ENCODE measurements at places on chromosomes 1 and 21.

DNA sequence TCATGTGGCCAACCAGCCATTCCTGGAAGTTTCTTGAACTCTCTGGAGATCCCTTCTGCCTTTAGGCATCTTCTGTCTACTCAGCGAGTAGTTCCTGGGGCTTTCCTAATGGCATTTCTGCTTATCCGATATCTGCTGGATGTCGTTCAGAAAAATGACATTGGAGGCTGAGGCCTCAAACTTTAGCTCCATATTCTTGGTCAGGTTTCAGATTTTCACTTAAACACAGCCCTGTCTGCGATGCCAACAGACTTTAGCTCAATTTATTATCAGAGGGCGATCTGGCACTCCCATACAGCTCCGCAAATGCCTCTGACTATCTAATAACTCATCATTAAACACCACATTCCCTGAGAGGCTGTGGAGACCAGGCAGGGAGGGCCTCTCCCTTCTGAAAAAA, 46.3 kb upstream of the ETS2 start:
- DNase-seq: no peak

DNA sequence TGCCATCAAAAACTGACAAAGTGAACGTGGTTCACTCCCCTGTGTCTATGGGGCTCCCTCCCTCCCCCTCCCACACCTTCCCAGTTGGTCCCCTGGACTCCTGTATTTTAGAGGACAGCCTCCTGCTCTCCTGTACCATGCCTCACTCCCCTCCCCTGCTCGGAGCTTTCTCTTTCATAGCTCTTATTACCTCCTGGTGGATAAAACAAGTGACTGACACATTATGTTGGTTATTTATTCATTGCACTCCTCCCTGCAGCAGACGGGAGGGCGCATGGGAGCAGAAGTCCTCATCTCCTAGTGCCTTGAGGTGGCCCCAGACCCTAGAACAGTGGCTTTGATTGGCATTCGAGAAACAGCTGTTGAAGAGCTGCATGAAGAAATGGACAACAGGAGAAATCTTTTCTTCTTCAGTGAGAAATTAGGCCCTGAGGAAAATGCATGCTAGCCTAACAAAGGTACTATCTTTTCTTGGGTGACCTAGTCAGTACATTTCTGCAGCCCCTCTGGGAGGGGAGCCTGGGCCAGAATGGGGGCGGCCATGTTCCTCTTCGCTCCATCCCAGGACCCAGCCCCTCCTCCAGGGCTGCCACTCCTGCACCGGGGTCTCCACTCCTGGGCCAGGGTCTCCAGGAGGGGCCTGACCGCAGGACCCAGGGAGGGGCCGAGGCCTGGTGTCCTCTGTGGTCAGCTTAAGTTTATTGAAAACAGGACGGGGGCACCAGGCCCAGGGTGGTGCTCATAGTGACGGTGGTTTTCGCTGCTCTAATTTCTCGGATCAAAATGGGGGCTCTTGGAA, 1.2 kb upstream of the TFF1 start:
- no peak for DNase-seq

DNA sequence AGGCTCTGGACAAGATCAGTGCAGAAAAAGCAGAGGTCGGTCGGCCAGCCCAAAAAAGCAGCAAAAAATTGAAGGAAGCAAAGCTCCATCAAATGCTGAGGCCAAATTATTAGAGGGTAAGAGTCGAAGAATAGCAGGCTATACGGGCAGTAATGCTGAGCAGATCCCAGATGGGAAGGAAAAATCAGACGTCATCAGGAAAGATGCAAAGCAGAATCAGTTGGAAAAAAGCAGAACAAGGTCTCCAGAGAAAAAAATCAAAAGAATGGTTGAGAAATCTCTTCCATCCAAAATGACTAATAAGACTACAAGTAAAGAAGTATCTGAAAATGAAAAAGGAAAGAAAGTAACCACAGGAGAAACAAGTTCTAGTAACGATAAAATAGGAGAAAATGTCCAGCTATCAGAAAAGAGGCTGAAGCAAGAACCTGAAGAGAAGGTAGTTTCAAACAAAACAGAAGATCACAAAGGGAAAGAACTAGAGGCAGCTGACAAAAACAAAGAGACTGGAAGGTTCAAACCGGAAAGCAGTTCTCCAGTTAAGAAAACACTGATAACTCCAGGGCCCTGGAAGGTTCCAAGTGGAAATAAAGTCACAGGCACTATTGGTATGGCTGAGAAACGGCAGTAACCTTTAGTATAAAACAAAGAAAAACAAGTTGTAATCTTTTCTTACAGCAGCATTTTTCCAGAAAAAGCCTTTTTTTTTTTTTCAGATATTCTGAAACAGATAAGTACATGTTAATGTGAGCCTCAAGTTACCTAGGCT, 75.7 kb downstream of the PHTF1 start:
- no peak for DNase-seq

DNA sequence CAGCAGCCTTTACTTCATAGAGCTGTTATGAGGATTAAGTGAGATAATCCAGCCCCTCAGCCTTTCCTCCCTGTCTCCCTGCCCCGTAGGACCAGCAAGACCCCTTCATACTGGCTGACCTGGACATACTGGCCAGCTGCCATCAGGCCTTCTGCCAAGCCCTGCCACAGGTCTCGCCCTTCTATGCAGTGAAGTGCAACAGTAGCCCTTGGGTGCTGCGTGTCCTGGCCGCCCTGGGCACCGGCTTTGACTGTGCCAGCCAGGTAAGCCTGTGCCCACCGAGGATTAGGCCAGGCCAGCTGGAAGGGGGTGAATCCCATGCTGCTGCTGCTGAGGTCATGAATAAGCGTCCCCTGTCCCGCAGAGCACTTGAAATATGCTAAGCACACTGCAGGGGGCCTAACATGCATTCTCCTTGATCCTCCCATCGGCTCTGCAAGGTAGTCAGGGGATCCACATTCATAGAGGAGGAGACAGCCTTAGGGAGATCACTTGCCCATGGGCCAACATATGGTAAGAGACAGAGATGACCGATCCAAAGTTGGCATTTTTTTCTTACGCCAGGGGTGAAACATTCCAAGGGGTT, 73.3 kb upstream of the TINAGL1 start:
- DNase-seq: no peak

DNA sequence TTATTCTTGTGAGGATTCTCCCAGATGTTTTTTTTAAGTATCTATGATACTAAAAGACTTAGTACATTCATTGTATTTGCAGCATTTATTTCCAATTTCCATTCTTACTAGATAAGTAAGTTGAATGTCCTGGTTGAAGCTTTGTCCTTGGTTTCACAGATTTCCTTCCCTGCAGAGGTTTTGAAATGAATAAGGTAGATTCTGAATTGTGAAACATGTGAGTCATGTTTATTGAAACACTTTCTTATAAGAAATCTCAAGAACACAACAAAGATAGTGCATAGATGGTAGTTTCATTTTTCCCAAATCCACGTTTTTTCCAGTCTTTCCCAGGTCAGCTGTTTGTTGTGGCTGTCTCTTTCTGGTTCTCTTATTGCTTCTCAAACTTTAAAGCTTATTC, 24.8 kb downstream of the GABPA start:
- DNase-seq: no peak

DNA sequence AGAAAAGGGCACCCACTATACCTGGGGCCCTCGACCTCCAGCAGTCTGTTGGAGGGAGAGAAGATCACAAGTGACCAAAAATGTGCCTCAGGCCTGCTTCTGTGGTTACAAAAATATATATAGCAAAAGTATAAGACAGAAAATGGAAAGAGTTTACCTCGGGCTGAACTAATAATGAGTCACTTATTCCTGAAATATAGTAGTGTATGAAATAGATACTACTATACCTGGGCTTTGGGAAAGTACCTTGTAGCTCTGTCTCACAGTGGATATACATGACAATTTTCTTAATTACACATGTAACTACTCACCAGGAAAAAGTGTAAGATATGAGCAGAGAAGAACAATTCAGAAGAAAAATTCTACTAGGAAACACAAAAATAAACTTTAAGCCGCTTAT, 7.3 kb upstream of the APCS start:
- no peak for DNase-seq

DNA sequence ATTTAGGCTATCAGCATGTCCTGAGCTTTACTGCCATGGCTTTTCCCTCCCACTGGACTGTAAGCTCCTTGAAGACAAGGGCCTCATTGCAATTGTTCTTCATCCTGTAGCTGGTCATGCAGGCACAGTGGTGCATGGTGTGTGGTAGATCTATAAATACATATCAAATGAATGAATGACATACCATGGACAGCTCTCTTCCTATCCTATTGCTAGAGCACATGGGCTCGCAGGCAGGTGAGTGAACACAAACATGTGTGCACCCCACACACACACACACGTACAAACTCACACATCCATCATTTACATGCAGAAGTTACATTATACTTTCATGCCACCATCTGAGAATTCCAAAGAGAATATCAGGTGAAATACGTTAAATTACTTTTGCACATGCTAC, 172.9 kb upstream of the RUNX1 start:
- no peak for DNase-seq

DNA sequence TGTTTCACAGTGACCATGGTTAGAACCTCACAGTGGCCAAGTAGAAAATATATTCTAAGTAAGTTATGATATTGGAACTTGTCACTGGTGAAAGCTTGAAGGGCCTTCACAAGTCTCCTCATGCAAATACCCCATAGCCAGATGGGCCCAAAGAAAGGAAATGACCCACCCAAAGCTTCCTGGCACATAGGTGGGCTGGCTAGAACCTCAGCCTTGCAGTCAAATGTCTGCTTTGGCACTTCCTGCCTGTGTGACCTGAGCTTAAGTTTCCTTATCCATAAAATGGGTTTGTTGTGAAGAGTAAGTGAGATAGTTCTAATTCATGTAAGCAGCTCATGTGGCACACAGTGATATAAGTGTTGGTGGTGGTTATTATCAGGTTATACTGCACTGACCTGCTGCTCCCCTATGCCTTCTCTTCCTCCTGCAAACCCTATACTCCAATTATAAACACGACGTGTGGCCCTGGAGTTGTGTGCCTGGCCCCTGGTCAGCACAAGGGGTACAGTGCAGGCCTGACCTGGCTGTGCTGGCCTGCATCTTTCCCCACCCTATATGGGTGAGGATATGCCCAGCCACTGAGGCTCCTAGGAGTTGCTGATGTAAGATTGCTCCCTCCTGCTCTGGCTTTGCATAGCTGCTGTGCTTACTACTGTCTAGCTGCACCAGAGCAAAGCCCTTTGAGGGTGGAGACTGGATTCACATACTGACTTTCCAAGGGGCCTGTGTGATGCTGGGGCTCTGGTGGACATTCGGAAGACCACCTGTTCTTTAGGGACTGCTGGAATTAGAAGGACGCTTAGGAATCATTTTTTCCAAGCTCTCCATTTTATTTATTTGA, 4.7 kb upstream of the SLFNL1 start:
- DNase-seq: no peak

DNA sequence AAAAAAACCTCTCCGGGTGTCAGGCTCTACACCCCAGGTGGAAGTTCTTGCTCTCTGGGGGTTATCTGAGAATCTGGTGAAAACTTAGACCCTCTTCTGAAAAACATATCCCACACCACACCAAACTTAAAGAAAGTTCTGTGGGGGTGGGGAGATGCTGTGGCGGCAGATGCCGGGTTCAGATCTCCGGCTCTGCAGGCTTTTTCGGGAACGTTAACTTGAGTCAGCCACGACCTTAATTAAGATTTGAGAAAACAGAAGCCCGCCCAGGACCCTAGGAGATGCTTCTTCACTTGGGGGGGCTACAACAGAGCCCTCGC, 2.3 kb downstream of the RCC2 start:
- no peak for DNase-seq

DNA sequence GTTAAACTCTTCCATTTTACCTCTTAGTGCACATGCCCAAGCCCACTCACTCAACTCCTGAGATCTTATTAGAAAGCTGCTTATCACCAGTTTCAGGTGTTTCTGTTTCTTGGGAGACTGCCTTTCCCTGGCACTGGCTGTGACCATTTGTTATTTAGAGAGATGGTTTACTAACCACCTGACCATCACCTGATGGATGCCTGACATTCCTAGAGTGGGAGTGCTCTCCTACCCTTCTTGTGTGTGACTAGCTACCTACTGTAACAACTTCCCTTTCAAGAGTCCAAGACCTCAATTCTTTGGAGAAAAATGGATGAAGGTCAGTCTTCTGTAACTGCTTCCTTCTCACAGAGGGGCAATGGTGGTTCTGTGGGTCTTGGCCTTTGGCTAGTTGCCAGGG, 755.2 kb upstream of the ADAMTS5 start:
- no peak for DNase-seq

- DNase-seq: no peak
These were observed 231.8 kb upstream of the IRF2BP2 start for GRCh38 chr1:234841710-234842231.

GRCh38 chr1:230728710-230729392, 14.9 kb upstream of the AGT start:
- DNase-seq: no peak

DNA sequence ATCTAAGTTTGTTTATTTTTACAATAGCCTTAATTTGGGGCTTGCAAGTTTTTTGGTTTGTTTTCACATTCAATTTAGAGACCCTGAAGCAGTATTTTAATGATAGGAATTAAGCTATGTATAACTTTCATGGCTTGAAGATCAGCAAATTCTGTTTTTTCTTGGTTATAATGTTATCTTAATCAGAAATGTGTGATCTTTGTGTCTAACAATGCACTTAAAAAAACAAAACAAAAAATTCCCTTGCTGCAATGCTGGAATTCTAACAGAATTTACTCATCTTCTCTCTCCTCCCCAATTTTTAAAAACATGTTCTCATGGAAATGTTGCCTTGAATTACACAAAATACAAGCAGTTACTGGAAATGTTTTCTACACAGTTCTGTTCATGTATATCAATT, 113.1 kb downstream of the OLFML2B start:
- no peak for DNase-seq

GRCh38 chr21:28822486-28823335, 170.0 kb downstream of the LTN1 start:
- DNase-seq: no peak

- DNase-seq: no peak
These were observed 360.2 kb downstream of the DISC1 start for GRCh38 chr1:231986631-231987336.

DNA sequence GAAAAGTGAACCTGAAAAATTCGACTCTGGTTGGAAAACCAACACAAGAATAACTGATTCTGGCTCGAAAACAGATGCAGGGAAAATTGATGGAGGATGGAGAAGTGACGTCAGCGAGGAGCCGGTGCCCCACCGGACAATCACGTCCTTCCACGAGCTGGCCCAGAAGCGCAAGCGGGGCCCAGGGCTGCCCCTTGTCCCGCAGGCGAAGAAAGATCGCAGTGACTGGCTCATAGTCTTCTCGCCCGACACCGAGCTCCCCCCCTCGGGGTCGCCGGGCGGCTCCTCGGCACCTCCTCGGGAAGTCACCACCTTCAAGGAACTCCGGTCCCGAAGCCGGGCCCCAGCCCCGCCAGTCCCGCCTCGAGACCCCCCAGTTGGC, 1.9 kb downstream of the RUSC1 start:
- DNase-seq: no peak

- no peak for DNase-seq
These were observed 229.7 kb upstream of the CACYBP start for GRCh38 chr1:174769961-174770549.

DNA sequence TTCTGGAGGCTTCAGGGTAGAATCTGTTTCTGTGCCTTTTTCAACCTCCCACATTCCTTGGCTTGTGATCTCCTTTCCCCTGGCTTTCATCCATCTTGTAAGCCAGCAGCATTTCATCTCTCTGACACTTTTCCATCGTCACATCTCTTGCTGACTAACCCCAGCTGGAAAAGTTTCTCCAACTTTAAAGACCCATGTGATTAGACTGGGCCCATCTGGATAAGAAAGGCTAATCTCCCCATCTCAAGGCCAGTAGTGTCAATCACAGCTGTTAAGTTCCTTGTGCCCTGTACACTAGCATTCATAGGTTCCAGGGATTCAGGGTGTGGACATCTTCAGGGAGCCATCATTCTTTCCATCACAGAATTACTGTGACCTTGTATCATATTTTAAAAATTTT, 452.1 kb downstream of the TTLL7 start:
- no peak for DNase-seq
